ENCODE measurements at places on chromosomes 1 and 21.

DNA sequence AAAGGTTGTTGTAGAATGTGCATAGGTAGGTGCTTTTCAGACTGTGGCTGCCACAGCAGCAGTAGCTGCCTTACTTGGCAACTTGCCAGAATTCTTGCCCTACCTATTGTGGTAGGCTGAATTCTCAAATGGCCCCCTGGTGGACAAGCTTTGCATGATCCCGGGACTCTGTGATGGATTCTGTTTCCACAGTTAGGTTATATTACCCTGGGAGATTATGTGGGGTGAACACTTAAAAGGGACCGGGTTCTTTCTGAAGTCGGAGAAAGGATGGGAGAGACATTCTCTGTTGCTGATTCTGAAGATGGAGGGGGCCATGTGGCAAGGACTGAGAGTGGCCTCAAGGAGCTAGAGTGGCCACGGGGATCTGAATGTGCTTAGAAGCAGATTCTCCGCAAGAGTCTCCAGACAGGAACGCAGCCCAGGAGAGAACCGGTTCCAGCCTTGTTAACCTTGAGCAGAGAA is 32.1 kb upstream of the KCNE1 start:
- peak; percentile 63 for DNase-seq

DNA sequence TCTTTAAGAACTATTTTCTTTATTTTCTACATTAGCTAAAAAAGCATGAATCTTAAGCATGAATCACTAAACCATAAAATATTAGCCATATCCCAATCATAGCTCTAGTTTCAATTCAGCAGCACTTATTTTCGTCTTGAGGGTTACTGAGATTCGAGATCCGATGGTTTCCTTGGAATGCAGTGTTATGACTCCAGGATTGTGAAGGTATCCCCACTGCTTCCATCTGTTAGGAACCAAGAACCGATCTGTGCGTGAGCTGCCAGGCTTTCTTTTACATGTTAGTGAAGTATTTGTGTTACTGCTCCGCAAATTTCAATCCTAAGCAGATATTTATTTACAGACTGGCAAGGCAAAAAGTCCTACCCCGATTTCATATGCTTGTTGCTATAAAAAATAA is 18.8 kb downstream of the TNFRSF9 start:
- DNase-seq, result no peak

GRCh38 chr1:155499953-155500639 is 62.5 kb downstream of the ASH1L start:
- DNase-seq, result no peak

- no peak for DNase-seq
These were observed 78.6 kb upstream of the ACTL8 start for GRCh38 chr1:17676387-17677060.

GRCh38 chr1:82604524-82604923 is 803.8 kb downstream of the ADGRL2 start:
- no peak for DNase-seq

DNA sequence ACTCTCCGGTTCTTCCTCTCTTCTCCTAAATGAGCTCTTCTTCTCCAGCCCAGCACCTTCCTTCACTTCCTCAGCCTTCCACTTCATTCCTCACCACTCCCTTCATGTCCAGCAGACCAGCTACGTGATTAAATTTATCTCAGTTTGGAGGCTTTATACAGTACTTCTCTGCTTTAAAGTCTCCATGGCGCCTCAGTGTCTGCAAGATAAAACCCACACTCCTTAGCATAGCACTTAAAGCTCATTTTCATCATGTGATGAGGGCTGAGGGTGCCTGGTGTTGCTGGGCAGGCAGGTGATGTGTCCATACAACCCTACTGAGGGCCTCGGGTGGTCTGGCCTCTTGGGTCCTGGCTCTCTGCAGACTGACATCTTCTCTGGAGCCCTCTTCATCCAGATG is 7.7 kb downstream of the SLC5A9 start:
- no peak for DNase-seq

DNA sequence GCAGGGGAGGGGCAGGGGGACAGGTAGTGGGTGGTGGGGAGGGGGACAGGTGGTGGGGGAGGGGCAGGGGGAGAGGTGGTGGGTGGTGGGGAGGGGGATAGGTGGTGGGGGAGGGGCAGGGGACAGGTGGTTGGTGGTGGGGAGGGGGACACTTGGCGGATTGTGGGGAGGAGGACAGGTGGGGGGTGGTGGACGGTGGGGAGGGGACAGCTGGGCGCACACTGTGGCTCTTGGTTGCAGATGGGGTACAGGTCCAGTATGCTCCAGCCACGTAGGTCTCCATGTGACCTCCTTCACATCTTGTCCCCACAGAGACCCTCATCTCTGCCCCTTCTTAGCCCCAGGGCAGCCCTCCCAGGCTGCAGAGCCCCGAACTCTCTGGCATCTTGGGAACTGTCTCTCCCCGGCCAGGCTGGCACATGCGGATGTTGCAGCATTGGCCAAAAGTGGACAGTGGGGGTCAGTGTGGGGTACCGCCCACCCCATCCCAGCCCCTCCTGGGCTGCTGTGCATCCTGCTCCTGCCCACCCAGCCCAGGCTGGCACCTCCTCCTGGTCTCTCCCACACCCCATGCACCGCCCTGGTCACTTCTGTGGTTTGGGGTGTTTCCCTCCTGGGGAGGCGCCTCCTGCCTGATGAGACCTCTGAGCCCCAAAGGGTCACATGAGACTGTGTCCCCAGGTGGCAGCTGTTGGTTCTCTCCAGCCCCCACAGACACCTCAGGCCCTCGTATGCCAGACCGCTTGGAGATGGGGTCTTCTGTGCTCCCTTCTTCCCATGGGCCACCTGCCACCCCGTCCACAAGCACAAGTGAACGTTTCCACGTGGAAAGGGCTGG is 7.6 kb upstream of the SLC19A1 start:
- no peak for DNase-seq

- DNase-seq, result no peak
These were observed 9.7 kb downstream of the ADARB1 start for GRCh38 chr21:45084121-45084520.

GRCh38 chr1:1332774-1333480 is 1.8 kb downstream of the TAS1R3 start:
- DNase-seq, result no peak

- DNase-seq, result no peak
These were observed 151.2 kb upstream of the DPYD start for GRCh38 chr1:98072047-98072446.

DNA sequence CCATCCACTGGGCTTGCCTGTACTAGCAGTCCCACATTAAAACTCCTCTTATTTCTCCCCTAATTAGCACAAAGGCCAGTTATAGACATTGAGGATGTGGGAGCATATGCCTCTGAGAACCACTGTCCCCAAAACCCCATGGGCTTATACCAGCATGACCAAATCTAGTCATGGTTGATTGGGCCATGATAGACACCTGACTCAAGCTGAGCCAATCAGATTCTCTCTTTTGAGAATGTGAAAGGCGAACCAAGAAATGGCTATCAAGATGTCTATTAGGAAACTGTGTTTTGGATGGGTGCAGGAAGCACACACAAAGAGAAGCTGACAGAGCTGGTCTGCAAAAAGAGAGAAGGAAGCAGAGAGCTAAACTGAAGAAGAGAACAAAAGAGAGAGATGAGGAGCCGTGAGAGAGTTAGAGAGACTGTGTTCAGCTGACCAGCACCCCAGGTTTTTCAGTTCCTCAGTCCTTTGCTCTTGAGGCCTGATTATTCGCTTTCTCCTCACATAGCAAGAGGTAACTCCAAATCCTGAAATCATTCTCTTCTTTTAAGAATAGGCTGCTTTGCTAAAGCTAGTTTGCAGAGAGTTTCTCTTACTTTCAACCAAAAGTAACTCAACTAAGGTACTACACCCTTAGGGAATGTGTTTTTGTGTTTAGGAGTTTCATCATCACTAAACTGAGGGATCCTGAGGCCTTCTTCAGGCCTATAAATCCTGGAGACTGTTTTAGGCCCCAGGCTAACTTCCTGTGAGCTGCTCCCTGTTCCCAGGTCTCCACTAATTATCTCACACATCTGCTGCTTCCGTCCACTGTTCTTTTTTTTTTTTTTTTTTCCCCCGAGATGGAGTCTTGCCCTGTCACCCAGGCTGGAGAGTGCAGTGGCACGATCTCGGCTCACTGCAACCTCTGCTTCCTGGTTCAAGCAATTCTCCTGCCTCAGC is 7.9 kb upstream of the TIPRL start:
- no peak for DNase-seq

GRCh38 chr21:31273278-31273677 is 70.8 kb downstream of the TIAM1 start:
- no peak for DNase-seq

DNA sequence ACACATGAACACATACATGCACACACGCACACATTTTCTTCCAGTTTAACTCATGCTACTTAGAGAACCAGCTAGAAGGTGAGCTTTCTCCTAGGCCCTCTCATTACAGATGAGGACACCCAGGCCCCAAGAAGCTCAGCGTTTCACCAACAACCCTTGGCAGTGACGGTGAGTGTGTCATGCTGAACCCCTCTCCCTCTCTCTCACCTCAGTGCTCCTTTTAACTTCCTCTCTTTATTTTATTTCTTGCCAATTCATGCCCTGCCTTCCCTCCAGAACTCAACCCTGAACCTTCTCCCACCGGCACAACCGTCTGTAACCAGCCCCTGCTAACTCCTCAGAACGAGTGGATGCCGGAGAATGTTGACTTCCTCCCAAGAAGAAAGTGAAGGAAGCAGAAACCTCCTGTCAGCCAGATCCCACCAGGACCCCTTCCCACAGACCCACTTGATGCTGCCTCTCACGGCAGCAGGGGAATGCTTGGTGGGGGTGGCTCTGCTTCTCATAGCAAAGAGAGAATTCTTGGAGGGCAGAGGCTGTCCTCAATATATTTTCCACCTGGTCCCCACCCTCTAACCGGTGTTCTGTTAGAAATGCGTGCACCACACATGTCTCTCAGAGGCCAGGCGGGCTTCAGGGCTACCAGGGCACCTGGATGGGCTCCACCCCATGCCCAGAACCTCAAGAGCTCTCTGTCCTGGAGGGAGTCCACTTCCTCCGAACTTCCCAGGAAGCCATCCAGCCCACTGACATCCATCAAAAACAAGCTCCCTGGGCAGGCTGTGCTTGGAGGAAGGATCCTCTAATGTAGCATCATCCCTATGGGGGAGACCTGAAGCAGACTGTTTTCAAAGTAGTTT is 134.0 kb downstream of the TOMM20 start:
- no peak for DNase-seq

GRCh38 chr21:43911015-43911934 is 46.3 kb downstream of the AGPAT3 start:
- no peak for DNase-seq

GRCh38 chr1:22838965-22839364 is 128.3 kb downstream of the EPHB2 start:
- no peak for DNase-seq

DNA sequence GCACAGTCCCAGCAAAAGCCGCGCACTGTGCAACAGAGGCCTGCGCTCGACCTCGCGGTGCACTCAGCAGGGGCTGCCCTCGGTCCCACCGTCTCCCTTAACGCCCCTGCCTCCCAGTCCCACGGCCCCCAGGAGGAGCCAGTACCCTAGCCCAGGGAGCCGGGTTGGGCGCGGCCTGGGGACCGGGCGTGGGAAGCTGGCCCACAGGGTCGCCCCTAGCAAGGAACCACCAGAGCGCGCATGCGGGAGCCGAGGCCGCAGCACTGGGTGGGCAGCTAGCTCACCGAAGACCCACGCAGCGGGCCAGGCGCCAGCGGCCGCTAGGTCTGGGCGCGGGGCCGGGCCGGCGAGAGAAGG is 21.6 kb upstream of the ZNF678 start:
- no peak for DNase-seq

DNA sequence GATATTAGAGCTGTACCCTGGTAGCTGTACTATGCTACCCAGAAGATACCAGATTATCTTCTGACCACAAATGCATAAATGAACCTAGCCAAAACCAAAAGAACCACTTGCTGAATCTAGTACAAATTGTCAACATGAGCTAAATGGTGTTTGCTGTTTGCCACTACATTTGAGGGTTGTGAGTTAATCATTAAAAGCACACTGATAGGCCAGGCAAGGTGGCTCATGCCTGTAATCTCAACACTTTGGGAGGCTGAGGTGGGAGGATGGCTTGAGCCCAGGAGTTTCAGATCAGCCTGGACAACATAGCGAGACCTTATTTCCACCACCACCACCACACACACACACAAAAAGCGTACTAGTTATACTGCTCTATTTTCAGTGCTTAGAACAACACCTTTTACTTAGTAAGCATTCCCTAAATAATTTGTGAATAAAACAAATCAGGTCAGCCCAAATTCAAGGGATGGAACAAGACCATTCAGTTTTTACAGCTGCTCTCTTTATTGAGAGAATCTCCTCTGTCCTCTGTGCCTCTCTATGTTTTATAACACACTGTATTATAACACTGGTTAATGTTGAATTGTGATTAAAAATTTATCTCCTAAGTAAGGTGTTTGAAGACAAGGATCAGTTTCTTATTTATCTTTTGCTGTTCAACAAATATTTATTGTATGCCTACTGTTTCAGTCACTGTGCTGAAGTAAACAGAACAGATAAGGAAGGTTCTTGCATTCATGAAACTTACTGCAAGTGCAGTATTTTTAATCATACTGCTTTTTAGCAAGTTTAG is 44.0 kb downstream of the MAGI3 start:
- DNase-seq, result no peak

DNA sequence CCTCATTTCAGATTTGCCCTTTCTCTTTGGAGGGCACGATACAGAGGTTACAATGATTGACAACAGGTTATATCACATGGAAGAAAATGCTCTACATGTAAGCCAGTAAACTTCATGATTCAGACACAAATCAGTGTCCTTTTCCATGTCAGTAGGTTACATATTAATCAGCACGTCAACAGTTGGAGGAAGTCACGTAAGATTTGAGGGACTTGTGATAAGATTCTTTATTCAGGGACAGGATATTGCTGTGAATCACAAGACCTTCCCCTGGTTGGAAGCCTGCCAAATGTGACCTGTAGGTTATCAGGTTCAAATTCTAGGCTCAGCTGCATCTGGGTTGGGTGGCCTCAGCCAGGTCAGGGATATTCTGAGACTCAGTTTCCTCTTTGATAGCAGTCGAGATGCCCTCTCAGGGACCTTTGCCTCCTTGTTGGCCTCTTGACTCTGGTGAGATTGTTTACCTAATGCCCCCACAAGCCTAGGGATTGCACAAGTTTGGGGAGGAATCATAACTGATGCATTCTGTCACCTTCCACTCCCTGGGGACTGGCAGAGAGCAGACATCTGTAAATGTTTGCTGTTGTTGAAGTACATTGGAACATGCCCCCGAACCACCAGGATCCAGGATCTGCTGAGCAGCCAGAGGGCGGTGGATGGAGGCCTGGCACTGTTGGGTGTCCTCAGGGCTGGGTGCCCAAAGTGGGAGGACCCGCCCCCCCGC is 31.9 kb downstream of the SERINC2 start:
- no peak for DNase-seq

DNA sequence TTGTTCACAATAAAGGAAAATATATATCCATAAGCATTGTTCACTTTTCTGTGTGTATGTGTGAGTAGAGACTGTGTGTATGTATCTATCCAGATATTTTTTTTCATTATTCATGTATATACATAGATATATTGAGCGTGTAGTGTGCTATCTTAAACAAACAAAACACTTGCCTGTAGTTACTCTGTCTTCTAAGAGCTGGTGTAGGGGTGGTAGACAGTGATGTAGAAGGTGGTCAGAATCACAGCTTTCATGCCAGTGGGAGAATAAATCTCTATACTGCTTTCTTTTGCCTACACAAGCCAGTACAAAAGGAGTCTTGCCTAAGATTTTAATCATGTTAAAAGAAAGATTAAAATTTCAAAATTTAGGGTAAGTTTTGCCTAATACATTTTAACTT is 122.0 kb downstream of the UCHL5 start:
- DNase-seq, result no peak
